Stimulated activated CD8-positive, alpha-beta memory T cell treated with anti-CD3 and anti-CD28 coated beads, Interleukin-15, amount 100 ng/mL, for 1 hour (primary cell): ENCODE measurements at places on chromosomes 1 and 21.

DNA sequence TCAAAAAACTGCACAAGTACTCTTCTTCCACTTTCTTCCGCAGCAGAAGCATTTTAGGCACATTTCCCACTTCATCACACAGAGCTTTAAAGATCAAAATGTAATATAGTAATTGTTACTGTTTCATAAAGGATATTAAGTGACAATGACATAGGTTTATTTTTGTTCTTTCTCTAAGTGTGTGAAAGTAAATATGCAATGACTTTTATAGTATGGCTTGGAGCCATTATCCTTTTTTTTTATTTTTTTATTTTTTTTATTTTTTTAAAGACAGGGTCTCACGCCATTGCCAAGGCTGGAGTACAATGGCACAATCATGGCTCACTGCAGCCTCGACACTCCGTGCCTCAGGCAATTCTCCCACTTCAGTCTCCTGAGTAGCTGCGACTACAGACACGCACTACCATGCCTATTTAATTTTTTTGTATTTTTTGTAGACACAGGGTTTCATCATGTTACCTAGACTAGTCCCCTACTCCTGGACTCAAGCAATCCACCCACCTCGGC lies 7.0 kb downstream of the TRIM33 start:
- no peak for DNase-seq

GRCh38 chr1:238060061-238060460 lies 169.3 kb upstream of the ZP4 start:
- no peak for DNase-seq

DNA sequence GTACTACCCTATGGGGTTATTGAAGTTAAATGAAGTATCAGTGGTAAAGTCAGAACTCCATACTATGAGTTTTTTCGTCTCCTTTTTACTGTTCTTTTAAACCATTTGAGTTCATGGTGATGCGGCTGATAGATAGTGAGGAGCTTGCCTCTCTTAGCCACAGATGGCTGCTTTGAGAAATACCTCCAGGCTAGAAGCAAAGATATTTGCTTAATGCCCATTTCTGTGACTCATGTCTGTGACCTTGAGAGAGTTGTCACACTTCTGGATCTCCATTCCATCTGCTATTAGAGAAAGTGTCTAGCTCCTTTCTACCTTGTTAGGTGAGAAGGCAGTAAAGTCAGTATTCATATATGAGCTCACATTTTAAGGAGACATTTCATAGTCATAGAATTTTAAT lies 89.5 kb upstream of the PLXNA2 start:
- no peak for DNase-seq

DNA sequence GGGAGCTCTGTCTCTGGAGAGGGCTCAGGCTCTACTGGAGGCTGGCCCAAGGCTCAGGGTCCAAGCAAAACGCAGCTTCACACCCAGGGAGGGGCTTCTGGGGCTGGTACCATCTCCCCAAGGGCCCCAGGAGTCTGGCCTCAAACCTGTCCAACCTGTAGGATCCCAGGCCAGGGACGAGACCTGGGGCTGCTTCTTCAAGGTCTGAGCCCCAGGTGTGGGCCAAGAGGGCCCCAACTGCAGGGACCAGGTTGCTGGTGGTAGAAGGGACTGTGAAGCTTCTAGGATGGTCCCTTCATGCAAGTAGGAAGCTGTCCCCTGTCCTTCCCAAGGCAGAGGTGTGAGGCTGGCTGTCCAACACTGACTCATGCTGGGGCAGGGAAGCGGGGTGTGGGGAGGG lies 7.8 kb upstream of the MMEL1 start:
- no peak for DNase-seq

DNA sequence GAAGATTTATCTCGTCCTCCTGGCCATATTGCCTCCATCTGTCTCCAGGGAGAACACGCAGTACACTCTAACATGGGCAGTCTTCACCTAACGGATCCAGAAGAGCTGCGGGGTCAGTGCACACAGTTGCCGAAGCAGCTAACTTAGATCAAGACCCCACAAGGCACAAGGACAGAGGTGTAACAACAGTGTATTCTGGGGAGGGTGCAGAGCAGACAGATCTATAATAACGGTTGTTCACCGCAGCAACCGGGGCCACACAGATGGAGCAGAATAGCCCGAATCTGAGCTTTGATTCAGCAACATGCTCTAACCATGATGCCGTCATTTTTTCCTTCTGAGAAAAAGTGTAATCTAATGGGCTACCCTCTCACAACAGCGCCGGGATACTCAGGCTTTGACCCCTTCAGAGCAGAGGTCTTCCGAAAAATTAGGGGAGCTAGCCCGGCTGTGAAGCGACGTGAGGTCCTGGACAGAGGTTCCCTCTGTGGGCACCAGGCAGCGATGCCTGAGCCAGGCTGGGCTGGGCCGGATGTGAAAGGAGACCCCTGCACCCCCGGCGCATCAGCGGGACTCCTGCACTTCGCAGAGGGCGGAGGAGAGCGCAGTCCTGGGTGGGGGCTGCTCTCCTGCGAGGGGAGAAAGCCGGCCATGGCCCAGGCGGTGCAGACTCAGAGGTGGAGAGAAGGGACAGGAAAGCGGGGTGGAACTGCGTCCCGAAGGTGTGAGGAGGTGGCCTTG lies 57.5 kb downstream of the BCL9 start:
- peak; percentile 4 for DNase-seq

GRCh38 chr1:27752360-27752759 lies 20.7 kb upstream of the STX12 start:
- DNase-seq: no peak

DNA sequence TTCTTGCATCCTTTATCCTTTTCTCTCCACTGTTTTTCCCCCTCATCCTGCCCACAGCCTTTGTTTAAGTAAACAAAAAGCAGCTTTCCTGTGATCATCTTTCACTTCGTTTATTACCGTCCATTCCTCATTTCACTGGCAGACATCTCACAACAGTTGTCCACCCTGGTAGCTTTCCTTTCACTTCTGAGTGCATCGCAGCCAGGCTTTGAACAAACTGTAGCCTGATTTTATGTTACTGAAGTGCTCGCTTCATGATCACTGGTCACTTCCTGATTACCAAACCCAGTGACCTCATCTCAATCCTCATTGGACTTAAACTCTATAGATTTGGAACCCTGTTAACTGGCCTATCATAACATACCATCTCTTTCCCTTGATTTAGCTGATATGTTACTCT lies 67.7 kb downstream of the SDCCAG8 start:
- no peak for DNase-seq
